ENCODE measurements at places on chromosomes 7 and 10. TPM values are rescaled to one million over a fixed set of nuclear protein-coding genes. Genes with fewer than 3 reads are reported as not detected.

DNAJC12 gene
- 4.1 TPM for total RNA-seq

ZNF22 gene
- 22.9 TPM for total RNA-seq

INPP5A gene
- total RNA-seq, result 9.5 TPM

CCDC172 gene
- not detected for total RNA-seq

FOXI2 gene
- not detected for total RNA-seq

MMD2 gene
- total RNA-seq, result not detected

GHRHR gene
- total RNA-seq, result not detected

GALNT17 gene
- not detected for total RNA-seq

PRKAR2B gene
- 0.35 TPM for total RNA-seq

VPS50 gene
- total RNA-seq, result 17.0 TPM

ZNF727 gene
- total RNA-seq, result not detected

SPDYE11 gene
- not detected for total RNA-seq

DNA sequence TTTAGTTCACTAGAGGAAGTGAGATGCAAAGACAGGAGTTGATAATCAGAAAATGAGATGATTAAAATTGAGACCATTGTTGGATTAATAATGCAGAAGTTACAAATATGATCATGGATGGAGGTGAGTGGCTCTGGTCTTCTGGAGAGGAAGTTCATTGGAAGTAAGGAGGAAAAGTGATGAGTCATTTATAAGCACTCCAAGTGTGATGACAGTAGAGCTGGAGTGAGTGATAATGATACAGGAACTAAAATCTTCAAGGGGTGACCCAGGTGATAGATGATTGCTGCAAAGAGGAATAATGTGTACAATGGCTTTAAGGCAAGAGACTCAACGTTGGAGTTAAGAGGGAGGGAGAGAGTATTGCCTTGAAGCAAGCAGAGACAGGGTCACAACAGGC lies 20.7 kb downstream of the ZNF32 start:
- no peaks in the 10 kb centered on the region for H3K27me3 ChIP-seq
- H3K36me3 ChIP-seq, result peaks cover 8% of the 10 kb centered on the region
- no peak overlapping the region for H3K4me3 ChIP-seq

- no peaks in the 10 kb centered on the region for H3K27me3 ChIP-seq
- no peaks in the 10 kb centered on the region for H3K4me1 ChIP-seq
- no peak for DNase-seq
- H3K4me3 ChIP-seq, result no peak overlapping the region
- H3K36me3 ChIP-seq, result no peaks in the 10 kb centered on the region
Observed at GRCh38 chr10:101897633-101898032, 54.0 kb upstream of the KCNIP2 start.

- H3K27me3 ChIP-seq, result no peaks in the 10 kb centered on the region
- H3K36me3 ChIP-seq, result peaks cover 8% of the 10 kb centered on the region
Observed at GRCh38 chr10:117312430-117312829, 62.8 kb downstream of the PDZD8 start.

- H3K27ac ChIP-seq, result no peak overlapping the region
- no peaks in the 10 kb centered on the region for H3K36me3 ChIP-seq
- H3K4me1 ChIP-seq, result no peaks in the 10 kb centered on the region
- DNase-seq, result peak; percentile 22
- peaks cover 6% of the 10 kb centered on the region for H3K27me3 ChIP-seq
- no peak overlapping the region for H3K4me3 ChIP-seq
Observed at GRCh38 chr10:85548034-85548433, 818.6 kb downstream of the GRID1 start.

DNA sequence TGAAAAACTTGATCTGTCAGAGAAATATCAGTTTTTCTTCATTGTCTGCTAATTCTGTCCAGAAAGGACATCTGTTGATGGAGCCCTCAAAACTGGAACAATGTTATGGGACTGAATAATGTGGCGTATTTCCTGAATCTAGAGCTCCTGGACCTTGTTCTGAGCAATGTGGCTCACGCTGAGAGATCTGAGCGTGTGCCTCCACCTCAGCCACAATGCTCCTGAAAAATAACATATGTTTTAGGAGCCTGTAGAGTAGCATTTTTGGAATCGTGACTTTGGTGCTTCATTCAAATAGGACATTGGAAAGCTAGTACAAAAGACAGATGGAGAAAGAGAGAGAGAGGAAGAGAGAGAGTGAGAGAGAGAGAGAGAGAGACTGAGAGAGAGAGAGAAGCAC lies 110.3 kb downstream of the BMPER start:
- no peak overlapping the region for H3K4me3 ChIP-seq
- no peak overlapping the region for H3K27ac ChIP-seq
- no peaks in the 10 kb centered on the region for H3K36me3 ChIP-seq
- no peak for DNase-seq
- H3K4me1 ChIP-seq, result no peaks in the 10 kb centered on the region

GRCh38 chr7:131346885-131347592 lies 19.4 kb downstream of the MKLN1 start:
- H3K27me3 ChIP-seq, result no peaks in the 10 kb centered on the region
- no peak overlapping the region for H3K4me3 ChIP-seq
- DNase-seq, result no peak
- H3K36me3 ChIP-seq, result peaks cover 16% of the 10 kb centered on the region

- peaks cover 2% of the 10 kb centered on the region for H3K4me1 ChIP-seq
- H3K27me3 ChIP-seq, result peaks cover 24% of the 10 kb centered on the region
- H3K27ac ChIP-seq, result no peak overlapping the region
- H3K36me3 ChIP-seq, result no peaks in the 10 kb centered on the region
Observed at GRCh38 chr10:79936625-79937615, 12.0 kb downstream of the SFTPD start.

GRCh38 chr10:86654411-86655172 lies at the start of gene OPN4:
TSS of gene OPN4 (plus strand) at chr10:86654547. CDS start at chr10:86654784, 237 bp downstream.
- no peaks in the 10 kb centered on the region for H3K36me3 ChIP-seq
- H3K27ac ChIP-seq, result no peak within 1 kb of the TSS
- H3K4me1 ChIP-seq, result no peaks in the 10 kb centered on the region
- DNase-seq, result no peak
- no peaks in the 10 kb centered on the region for H3K27me3 ChIP-seq
- no peak within 1 kb of the TSS for H3K4me3 ChIP-seq

GRCh38 chr10:11081408-11081807 lies 63.7 kb downstream of the CELF2 start:
- H3K36me3 ChIP-seq, result no peaks in the 10 kb centered on the region
- no peak for DNase-seq
- H3K27ac ChIP-seq, result no peak overlapping the region
- peaks cover 22% of the 10 kb centered on the region for H3K27me3 ChIP-seq

DNA sequence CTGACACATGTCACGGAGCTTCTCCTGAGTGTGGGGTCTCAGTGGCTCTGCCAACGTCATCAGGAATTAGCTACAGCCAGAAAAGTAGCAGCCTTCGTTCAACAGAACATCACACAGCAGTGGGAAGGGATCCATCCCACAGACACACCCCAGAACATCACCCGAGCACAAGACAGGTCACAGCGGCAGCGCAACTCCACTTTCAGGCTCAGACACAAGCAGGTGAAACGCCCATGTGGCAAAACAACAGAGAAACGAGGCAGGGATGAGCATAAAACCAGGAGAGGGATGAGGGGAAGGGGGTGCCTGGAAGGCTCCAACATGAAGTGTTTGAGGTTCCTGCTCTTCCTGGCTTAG lies 44.8 kb downstream of the CAMK2B start:
- no peaks in the 10 kb centered on the region for H3K27me3 ChIP-seq
- H3K36me3 ChIP-seq, result no peaks in the 10 kb centered on the region
- H3K27ac ChIP-seq, result no peak overlapping the region
- no peak for DNase-seq
- no peak overlapping the region for H3K4me3 ChIP-seq

- no peak overlapping the region for H3K4me3 ChIP-seq
- H3K27me3 ChIP-seq, result no peaks in the 10 kb centered on the region
- H3K36me3 ChIP-seq, result no peaks in the 10 kb centered on the region
- no peak for DNase-seq
- H3K27ac ChIP-seq, result no peak overlapping the region
- no peaks in the 10 kb centered on the region for H3K4me1 ChIP-seq
Observed at GRCh38 chr10:54796881-54797280, 4.2 kb downstream of the PCDH15 start.

GRCh38 chr10:131928248-131929095 lies 27.7 kb downstream of the PPP2R2D start:
- H3K27ac ChIP-seq, result peak overlapping the region; percentile 63
- peak overlapping the region; percentile 12 for H3K4me3 ChIP-seq
- H3K36me3 ChIP-seq, result peaks cover 32% of the 10 kb centered on the region
- H3K4me1 ChIP-seq, result peaks cover 64% of the 10 kb centered on the region
- no peaks in the 10 kb centered on the region for H3K27me3 ChIP-seq

- no peak overlapping the region for H3K4me3 ChIP-seq
- no peak overlapping the region for H3K27ac ChIP-seq
- H3K36me3 ChIP-seq, result no peaks in the 10 kb centered on the region
- DNase-seq, result no peak
Observed at GRCh38 chr10:4847561-4848355, 21.8 kb downstream of the AKR1E2 start.

DNA sequence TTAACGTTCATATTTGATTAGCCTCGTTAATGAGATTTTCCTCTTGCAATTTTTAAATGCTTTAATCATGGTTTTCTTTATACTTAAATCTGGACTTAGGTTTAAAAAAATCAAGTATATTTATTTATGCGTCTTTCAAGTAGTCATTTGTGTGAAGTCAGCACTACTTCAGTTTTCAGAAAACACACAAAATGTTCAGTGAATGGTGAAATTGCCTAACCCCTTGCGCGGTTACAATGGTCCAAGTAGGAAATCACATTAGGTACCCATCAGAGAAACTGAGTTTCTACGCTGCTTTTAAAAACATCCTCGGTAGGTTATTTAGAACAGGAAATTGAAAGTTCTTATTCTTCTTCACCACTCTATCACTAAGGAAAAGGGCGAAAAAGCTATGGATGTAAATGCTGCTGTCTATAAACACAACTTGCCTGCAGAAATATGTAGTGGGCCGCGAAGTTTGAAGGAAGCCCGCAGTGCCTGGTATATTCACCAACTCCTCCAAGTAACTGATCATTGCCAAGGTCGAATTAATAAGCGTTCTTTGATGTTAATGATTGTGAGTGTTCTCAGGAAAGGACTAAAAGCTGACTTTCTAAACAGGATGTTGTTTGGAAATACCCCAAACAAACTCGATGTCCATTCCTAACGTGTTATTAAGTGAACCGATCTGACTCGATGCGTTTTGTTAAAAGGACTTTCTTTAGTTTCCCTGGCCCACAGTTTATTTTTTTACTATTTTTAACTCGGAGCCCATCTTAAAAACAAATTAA lies 1.0 kb downstream of the SYPL1 start:
- peak overlapping the region; percentile 75 for H3K4me3 ChIP-seq
- DNase-seq, result no peak
- H3K36me3 ChIP-seq, result peaks cover 13% of the 10 kb centered on the region
- peaks cover 14% of the 10 kb centered on the region for H3K27me3 ChIP-seq
- peak overlapping the region; percentile 11 for H3K27ac ChIP-seq

- no peak for DNase-seq
- H3K4me1 ChIP-seq, result peaks cover 2% of the 10 kb centered on the region
- H3K27me3 ChIP-seq, result no peaks in the 10 kb centered on the region
- H3K4me3 ChIP-seq, result no peak overlapping the region
Observed at GRCh38 chr7:135100856-135101255, 47.0 kb upstream of the TMEM140 start.

GRCh38 chr10:131113709-131114291 lies 197.7 kb downstream of the TCERG1L start:
- no peak overlapping the region for H3K4me3 ChIP-seq
- H3K4me1 ChIP-seq, result no peaks in the 10 kb centered on the region
- no peaks in the 10 kb centered on the region for H3K27me3 ChIP-seq
- DNase-seq, result no peak
- H3K27ac ChIP-seq, result no peak overlapping the region
- no peaks in the 10 kb centered on the region for H3K36me3 ChIP-seq

DNA sequence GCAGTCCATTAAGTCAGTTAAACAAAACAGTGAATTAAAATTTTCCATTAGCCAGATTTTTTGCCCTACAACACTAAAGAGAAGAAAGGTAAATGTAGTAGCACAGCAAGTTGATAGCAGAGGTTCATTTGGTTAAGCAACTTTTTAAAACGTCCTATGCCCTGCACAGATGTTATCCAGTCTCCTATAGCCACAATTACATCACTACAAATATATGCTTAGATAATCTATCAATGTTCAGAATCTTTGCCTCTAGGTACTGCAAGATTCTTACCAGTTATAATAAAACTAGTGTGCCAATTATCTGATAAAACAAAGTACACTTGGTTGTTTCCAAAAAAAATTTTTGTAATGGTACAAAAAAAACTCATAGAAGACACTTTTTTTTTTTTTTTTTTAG lies 175.5 kb upstream of the MYO3A start:
- no peak overlapping the region for H3K4me3 ChIP-seq
- H3K36me3 ChIP-seq, result no peaks in the 10 kb centered on the region
- no peaks in the 10 kb centered on the region for H3K27me3 ChIP-seq
- H3K4me1 ChIP-seq, result no peaks in the 10 kb centered on the region
- no peak overlapping the region for H3K27ac ChIP-seq

GRCh38 chr7:42224391-42225003 lies 12.5 kb downstream of the GLI3 start:
- no peak for DNase-seq
- H3K36me3 ChIP-seq, result peaks cover 3% of the 10 kb centered on the region
- no peak overlapping the region for H3K4me3 ChIP-seq
- peaks cover 31% of the 10 kb centered on the region for H3K27me3 ChIP-seq
- no peak overlapping the region for H3K27ac ChIP-seq
- peaks cover 3% of the 10 kb centered on the region for H3K4me1 ChIP-seq

DNA sequence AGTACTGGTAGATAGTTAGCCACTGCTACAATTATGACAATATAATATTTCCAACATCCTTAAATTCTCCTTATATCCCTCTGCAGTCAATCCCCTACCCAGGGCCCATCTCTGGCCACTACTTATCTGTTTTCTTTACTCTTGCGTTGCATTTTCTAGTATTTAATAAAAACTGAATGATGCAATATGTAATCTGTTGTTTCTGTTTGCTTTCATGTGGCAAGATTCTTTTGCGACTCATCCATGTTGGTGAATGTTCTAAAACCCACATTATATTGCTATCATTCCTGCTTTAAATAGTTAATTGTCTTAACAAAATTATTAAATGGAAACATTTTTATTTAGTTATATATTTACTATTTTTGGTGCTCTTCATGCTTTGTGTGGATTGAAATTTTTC lies 338.5 kb downstream of the MDFIC start:
- no peak for DNase-seq
- H3K27me3 ChIP-seq, result no peaks in the 10 kb centered on the region
- no peaks in the 10 kb centered on the region for H3K36me3 ChIP-seq
- H3K27ac ChIP-seq, result no peak overlapping the region
- no peak overlapping the region for H3K4me3 ChIP-seq
